Endothelial cell (in vitro differentiated cells): ENCODE measurements at places on chromosomes 13 and 19.

DNA sequence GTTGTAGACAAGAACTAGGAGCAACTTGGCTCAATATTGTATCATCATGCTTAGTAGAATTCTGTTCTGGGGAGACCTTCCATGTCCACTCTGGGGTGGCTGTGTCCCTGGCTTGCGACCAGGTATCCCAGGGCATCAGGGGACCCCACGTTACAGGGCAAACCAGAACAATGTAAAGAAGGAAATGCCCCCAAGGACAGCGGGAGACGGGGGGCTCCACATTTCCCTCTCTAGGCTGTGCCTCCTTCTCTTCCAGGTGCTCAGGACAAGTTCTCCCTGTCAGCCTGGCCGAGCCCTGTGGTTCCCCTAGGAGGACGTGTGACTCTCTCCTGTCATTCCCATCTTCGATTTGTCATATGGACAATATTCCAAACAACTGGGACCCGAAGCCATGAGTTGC lies 30.8 kb downstream of the LAIR2 start:
- H3K36me3 ChIP-seq, result peaks cover 10% of the 10 kb centered on the region
- H3K4me3 ChIP-seq, result no peak overlapping the region
- H3K27ac ChIP-seq, result no peak overlapping the region
- DNase-seq, result no peak
- peaks cover 8% of the 10 kb centered on the region for H3K27me3 ChIP-seq

DNA sequence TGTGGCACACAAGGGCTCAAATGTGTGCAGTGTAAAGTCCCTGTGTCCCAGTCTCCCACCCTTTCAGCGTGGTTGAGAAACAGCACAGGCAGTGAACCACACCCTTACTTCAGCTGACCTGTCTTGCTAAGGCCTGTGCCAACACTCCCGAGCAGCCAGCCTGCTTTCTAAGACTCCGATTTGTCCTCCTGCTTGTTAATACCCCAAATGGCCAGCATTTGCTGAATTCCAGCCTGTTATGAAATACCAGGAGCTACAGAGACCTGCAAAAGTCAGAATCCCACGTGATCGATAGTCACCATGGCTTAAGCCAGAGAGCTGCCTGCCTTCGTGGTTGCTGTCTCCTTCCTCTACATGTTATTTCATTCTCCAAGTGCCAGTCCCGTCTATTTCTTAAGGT lies 200.5 kb downstream of the FGF9 start:
- no peaks in the 10 kb centered on the region for H3K4me1 ChIP-seq
- no peak overlapping the region for H3K27ac ChIP-seq
- no peaks in the 10 kb centered on the region for H3K36me3 ChIP-seq

DNA sequence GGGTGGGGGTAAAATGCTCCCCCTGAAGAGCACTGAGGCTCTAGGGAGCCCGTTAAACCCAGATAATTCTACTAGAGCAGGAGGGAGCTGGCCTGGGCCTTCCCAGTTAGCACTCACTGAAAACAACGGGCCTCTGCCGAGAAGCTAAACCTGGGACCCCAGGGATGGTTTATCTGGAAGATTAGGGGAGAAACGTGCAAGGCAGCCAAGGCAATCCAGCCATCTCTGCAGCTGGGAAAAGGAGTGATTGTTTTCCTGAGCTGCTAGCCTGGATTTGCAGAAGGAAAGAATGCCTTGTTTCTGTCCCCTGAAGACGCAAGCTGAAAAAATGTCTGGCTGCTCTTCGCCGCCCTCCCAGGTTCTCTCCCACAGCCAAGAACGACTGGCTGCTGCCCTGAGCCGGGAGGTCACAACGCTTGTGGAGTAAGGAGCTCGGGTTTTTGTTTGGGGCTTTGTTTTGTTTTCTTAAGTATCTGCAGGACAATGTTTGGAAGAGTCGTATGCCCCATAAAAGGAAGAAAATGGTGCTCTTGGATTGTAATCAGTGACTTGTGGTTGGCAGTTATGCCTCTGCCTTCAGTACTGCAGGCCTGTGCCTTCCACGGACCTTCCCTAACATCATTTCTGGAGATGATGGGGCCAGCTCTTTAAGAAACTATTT lies 31.5 kb downstream of the COL4A2 start:
- H3K27ac ChIP-seq, result peak overlapping the region; percentile 97
- peak overlapping the region; percentile 77 for H3K4me3 ChIP-seq
- peaks cover 95% of the 10 kb centered on the region for H3K4me1 ChIP-seq
- no peak for DNase-seq

DNA sequence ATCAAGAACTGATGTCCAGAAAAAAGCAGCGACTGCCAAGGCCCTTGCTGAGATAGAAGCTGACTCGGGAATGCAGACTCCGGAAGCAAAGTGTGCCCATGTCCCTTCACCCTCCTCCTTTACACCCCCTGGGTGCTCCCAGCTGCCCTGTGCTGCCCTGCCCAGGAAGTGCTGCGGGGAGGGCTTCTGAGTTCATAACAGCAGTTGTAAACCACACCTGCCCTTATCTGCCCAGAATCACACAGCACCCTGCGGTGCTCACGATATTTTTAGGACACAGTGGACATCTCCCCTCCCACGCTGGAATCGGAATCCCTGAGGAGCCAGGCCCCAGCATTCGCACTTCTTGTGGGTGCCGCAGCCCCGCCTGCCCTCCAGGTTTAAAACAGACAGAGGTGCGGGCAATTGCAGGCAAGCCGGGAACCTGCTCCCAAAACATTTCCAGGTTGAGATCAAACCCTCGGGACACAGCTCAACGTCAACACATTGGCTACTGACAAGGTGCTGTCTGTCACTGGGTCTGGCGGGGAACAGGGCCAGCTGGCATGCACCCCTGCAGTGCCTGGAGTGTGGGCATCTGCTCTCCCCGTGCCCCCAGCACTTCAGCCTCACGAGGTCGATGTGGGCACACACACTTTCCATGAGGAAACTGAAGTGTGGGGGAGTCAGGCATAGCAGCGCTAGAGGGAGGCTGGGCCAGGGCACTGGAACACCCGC lies 36.8 kb downstream of the RAB20 start:
- peaks cover 9% of the 10 kb centered on the region for H3K36me3 ChIP-seq
- no peak for DNase-seq
- H3K27ac ChIP-seq, result no peak overlapping the region
- H3K4me3 ChIP-seq, result no peak overlapping the region
- no peaks in the 10 kb centered on the region for H3K4me1 ChIP-seq
- peaks cover 6% of the 10 kb centered on the region for H3K27me3 ChIP-seq

DNA sequence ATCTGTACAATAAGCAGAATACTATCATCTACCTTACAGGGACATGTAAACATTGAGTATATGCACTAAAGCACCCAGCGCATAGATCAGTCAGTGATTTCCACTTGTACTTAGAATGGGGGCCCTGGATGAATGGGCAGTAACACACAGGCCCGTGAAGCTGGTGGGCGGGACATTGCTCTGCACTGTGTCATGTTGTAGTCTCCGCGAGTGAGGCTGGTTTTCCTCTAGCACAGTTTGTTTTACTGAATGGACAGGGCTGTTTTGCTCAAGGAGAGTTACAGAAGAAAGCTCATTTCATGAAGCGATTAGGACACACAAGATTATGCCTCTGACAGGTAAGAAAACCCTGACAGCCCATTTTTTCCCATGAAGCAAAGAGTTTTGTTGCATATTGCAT lies 86.4 kb upstream of the SOX21 start:
- H3K4me3 ChIP-seq, result no peak overlapping the region
- peaks cover under 1% of the 10 kb centered on the region for H3K27me3 ChIP-seq
- H3K36me3 ChIP-seq, result no peaks in the 10 kb centered on the region

GRCh38 chr19:30371161-30371836 lies 885 bp upstream of the ZNF536 start:
- H3K27me3 ChIP-seq, result peaks cover 16% of the 10 kb centered on the region
- H3K36me3 ChIP-seq, result peaks cover 5% of the 10 kb centered on the region
- H3K27ac ChIP-seq, result no peak overlapping the region
- H3K4me3 ChIP-seq, result no peak overlapping the region
- DNase-seq, result no peak

DNA sequence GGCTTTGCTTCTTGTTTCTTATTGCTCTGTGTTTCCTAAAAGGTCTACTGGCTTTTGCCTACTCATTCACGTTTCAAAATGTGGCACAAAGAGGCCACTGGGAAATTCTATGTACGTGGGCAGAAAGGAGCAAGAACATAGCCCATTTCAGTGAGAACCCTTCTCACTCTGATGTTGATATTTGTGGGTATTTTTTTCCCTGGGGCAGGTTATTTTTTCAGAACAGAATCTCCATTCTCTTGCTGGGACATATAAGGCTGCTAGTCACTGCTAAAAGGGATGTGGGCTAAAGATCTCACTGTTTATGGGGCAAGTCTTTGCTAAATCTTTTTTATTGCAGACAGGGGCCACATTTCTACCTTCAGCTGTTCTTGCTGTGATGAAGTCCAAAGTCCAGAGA lies 27.1 kb downstream of the EDNRB start:
- H3K4me3 ChIP-seq, result no peak overlapping the region
- H3K27ac ChIP-seq, result peak overlapping the region; percentile 86
- no peak for DNase-seq
- no peaks in the 10 kb centered on the region for H3K27me3 ChIP-seq
- peaks cover 9% of the 10 kb centered on the region for H3K4me1 ChIP-seq
- H3K36me3 ChIP-seq, result no peaks in the 10 kb centered on the region
